Hematopoietic multipotent progenitor cell treated with erythropoietin and hydrocortisone succinate and interleukin-3 and kit ligand, for 8 days (in vitro differentiated cells): ENCODE measurements at places on chromosomes 1 and 21.

DNA sequence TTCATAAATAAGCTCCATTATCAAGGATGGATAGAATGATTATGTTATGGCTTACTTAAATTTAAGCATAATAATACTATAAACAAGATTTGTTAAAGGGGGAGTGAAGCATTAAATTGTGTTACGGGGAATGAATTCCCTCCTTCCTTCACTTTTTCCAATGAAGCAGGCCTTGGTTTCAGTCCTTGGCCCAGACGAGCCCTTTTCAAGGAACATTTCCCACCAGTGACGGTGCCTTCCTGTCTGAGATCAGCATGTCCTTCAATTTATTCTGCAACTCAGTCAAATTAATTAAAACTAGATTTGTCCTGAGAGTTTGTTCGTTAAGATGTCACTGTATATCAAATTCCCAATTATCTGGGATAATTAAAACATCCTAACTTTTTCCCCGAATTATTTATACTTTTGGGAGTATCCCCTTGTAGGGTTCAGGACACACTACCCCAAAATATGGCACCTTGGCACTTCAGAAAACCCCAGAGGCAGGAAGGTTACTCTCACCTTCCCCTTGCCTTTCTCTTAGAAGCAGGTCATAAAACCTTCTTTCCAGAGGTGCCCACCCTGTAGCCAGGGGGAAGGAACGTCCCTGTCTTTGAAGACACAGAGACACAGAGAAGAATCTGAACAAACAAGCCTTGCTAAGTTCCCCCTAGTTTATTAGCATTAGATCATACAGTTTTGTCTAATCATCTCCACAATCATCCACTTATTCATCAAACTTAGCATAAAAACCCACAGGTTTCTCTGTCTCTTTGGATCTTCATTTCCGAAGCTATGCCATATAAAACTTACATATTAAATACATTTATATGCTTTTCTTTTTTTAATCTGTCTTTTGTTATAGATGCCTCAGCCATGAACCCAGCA is 86.2 kb upstream of the ARHGAP29 start:
- no peak for DNase-seq

- no peak for DNase-seq
Observed at GRCh38 chr1:229947968-229948367, 119.1 kb upstream of the GALNT2 start.

- no peak for DNase-seq
Observed at GRCh38 chr1:58457023-58457635, 89.4 kb downstream of the OMA1 start.

DNA sequence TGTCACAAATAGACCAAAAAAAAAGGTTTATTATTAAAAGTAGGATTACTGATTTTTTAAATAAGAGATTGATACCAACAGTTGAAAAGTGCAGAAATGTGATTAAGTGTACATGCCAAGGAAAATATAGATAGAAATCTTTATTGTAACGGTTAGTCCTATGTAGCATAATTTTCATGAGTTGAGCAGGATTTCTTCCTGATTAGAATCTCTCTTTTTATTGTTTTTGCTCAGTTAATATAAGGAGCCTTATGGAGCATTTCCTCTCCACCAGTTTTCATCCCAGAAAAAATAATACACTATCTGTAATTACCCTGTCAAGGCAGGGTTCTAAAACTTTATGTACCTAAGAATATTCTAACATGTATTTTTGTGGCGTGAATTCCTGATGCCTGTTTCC is 23.4 kb downstream of the CAPZA1 start:
- no peak for DNase-seq

- peak; percentile 30 for DNase-seq
Observed at GRCh38 chr1:16351456-16351993, 755 bp downstream of the FBXO42 start.

DNA sequence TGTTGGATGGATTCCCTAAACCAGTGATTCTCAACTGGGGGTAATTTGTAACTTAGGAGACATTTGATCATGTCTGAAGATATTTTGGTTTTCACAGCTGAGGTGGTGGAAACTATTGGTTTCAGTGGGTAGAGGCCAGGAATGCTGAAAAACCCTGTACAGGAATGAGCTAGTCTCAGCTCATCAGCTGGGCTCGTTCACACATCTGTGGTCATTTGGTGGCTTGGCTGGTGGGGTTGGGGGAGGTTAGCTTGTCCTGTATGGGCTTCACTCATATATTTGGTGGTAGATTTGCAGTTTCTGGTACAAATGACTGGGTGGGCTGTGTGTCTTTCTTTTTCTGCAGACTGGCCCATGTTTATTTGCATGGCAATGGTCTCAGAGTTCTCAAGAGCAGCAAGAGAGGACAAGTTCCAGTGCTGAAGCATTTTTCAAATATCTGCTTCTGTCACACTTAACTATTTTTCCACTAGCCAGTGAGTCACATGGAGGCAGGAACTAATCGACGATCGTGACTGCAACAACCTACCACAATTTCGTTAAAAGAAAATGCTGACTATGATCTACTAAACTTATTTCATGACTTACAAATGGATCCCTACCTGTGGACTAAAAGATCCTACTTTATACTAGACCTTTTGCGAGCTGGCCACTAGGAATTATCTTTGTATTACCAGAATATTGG is 321.7 kb upstream of the PLXNA2 start:
- no peak for DNase-seq

DNA sequence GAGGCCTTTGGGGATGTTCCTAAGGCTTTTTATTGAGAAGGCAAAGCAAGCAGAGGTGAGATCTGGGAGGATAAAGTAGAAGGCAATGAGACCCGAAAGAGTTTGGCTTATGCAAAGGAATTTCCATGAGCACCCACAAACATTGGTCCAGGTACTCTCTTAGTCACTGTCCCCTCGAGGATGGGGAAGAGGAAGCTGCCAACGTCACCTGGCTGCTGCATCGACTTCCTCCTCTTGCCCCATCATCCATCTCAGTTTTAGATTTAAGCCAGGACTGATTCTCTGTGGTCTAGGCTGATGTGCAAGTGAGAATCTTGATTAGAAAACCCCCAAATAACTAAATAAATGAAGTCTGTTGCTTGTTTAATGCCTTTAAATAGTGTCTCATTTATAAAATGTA is 28.7 kb downstream of the RUNX1 start:
- DNase-seq = no peak

DNA sequence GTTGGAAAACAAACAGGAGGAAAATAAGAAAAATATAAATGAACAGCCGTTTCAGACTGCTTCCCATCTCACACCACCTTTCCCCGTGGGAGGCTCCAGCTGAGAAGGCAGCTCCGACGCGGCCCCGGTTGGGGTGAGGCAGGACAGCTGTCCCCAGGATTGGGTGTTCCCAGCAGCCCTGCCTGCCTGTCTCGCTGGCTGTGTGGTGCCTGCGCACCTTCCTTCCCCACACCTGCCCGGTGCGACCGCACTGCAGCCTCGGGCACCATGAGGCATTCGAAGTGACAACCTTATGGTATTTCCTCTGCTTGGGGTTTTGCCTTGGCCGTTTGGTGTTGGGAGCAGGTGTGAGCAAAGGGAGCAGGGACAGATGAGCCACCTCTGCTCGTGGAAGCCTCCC is 161.6 kb downstream of the PRDM16 start:
- no peak for DNase-seq

- DNase-seq = no peak
Observed at GRCh38 chr1:182391028-182391361, 595 bp downstream of the GLUL start.

- no peak for DNase-seq
Observed at GRCh38 chr1:38135625-38136414, 89.2 kb upstream of the POU3F1 start.

DNA sequence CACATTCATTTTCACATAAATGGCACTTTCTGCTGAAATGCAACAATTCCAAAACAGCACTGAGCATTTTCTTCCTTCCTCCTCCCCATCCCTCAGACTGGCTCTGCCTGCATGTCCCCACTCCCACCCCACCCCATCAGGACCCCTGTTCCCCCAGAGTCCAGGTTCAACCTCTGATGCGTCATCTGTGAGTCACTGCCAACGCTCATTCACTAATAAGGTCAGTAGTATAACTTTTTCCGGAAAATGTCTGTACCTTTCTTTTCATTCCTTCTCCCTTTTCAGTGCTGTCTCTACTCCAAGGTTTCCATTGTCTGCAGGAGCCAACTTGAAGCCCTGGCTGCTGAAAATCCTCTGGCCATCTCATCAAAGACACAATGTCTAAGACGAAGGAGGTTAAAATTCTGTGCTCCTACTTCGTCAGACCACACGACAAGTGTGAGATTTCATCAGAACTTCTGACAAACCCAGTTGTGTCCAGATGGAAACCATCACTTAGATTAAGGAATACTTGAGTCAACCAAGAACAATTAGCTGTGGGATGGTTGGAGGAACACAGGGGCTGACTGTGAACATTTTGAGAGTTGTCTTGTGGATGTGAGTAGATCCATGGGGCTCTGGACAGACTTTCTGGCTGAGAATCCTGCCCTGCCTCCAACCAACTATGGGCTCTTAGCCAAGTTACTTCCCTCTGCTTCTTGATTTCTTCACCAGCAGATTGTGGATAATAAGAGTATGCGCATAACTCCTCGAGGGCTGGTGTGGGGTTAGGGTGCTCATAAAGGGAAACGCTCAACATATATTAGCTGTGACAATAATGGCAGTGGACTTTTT is 35.6 kb upstream of the UTS2 start:
- no peak for DNase-seq

GRCh38 chr1:236686815-236687160 is 489 bp downstream of the ACTN2 start:
- no peak for DNase-seq

- DNase-seq = no peak
Observed at GRCh38 chr1:247746391-247746935, 1.5 kb downstream of the OR14A2 start.

GRCh38 chr1:47646676-47647075 is 208.8 kb downstream of the FOXD2 start:
- DNase-seq = no peak

DNA sequence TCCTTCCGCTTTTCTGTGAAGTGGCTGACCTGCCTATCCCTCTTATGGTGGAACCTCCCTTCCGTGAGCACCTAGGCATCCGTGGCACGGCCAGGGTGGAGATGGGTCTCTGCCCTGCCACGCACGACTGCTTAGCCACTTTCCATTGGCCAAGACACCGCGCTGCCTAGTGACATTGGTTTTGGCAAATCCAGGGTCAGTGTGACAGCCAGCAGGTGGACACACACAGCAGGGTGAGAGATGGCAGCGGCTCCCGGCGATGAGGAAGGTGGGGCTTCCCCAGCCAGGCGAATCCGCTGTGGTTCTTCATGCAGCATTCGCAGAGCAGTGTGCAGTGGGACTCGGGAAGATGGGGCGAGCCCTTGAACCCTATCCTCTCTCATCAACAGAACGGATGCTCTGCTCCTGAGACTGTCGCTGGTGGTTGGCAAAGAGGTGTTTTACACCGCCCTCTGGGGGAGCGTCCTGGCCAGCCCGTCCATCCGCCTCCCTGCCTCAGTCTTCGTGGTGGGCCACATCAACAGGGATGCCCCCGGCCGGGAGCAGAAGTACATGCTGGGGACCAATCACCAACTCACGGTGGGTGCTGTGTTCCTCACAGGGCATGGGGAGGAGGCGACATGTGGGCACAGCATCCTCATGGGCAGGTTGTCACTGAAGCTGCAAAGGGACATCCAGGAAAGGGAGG is 51.8 kb downstream of the DOP1B start:
- DNase-seq = no peak

GRCh38 chr21:44583089-44583799 is 2.8 kb upstream of the KRTAP10-5 start:
- DNase-seq = no peak

DNA sequence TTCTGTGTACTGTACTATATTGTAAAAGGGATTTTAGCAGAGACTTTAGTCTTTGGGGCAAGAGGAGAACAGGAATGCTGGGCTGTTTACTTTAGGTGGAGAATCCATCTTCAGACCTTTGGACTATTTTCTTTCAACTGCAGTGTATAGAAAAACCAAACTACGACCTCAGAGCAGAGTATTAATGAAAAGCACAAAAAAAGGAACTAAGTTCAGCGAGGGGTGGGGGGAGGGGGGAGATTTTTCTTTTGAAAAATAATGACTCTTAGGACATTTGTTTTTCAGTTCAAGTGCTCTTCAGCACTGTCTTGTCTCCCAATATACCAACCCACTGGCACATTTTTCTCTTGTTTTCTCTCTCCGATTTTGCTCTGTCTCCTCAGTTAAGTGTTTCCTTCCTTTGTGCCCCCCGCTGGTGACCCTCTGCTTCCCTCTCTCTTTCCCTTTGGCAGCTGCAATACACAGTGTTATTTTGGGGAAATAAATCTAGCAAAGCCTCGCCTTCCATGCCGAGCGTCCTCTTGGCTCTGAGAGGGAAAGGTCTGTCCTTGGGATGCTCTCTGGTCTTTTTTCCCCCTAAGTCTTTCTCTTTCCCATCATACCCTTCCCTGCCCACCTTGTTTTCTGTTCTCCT is 44.8 kb downstream of the ACP6 start:
- DNase-seq = no peak

GRCh38 chr1:6459850-6460265 is 6.1 kb downstream of the TNFRSF25 start:
- DNase-seq = no peak

DNA sequence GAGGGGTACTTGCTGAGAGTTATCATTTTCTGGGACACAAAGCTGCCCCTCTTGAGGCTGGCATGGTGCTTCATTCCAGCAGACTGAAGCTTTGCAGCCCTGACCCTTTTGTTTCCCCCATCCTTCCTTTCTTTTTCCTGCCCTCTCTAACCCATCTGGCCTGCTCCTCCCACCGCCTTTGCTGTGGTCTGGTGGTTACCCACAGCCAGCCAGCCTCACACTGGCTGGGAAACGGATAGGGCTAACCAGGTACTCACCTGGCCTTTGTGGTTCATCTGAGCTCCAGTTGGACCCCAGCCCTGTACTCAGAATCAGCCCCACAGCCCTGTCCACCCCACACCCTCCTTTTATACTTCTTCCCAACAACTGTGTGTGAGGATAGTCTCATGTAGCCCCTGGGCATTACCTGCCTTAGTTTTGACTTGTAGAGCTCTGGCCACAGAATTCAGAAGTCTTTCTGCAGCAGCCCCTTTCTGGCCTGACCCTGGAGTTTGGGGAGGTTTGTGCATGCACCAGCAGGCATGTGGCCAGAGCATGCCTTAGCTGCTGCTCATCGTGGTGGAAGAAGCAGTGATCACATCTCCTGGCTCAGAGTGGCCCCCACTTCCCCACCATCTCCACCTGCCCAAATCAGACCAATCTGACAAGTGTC is 138.0 kb downstream of the TRABD2B start:
- DNase-seq = no peak

DNA sequence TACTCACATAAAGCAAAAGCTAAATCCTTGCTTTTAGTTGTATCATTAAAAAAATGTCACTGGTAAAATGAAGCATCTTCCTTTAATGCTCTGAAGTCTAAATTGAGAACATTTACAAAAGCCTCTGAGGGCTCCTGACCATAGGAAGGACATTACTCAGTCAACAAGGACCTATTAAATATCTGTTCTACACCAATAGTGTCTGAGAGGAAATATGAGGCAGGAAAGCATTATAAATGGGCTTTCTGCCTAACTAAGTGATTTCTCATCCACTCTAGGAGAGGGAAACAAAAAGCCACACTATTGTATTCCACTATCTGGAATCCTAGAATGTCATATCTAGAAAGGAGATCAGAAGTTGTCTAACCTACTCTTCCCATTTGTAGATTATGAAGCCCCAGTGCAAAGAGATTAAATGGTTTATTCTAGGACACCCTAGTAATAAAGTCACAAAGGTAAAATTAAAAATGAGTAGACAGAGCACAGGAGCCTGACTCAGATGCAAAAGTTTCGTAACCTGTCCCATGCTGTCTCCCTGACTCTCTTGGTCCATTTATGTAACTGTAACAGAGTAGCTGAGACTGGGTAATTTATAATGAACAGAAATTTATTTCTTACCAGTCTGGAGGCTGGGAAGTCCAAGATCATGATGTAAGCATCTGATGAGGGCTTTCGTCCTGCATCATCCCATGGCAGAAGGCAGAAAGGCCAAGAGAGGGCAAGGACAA is 17.6 kb downstream of the RGS1 start:
- DNase-seq = no peak
